ENCODE measurements at places on chromosomes 4 and X. TPM values are rescaled to one million over a fixed set of nuclear protein-coding genes. Genes with fewer than 3 reads are reported as not detected.

DNA sequence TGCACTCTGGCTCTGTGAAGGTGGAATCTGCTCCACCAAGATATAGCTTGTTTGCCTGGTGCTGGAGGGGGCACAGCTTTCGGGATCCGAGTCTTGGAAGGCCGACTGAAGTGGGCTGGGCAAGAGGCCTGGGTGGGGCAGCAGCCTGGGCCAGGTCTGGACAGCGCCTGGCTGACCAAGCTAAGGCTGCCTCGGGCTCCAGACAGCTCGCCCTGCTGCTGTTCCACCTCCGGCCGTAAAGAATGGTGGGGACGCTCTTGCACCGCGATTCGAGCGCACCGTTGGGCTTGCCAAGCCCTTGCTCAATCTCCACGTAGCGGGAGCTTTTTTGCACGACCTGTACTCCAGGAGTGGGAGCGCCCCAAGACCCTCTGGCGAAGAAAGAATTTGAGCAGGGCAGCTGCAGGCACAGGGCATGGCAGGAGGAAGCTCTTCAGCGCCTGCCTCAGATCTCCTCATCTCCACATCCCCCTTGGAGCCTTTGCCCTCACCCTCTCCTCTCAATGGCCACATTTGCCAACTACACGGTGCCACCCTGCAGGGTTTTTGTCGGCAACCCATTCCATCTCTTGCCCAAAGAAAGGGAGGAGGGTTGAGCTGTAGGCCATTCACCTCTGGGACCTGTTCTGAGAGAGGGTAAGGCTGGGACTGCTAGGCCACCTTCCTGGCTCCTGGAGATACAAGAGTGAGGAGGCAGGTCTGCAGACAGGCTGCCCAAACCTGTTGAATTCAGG is 18.9 kb downstream of the CNGA2 start:
- DNase-seq: no peak

The GUCY1A1 gene
- total RNA-seq: not detected

DNA sequence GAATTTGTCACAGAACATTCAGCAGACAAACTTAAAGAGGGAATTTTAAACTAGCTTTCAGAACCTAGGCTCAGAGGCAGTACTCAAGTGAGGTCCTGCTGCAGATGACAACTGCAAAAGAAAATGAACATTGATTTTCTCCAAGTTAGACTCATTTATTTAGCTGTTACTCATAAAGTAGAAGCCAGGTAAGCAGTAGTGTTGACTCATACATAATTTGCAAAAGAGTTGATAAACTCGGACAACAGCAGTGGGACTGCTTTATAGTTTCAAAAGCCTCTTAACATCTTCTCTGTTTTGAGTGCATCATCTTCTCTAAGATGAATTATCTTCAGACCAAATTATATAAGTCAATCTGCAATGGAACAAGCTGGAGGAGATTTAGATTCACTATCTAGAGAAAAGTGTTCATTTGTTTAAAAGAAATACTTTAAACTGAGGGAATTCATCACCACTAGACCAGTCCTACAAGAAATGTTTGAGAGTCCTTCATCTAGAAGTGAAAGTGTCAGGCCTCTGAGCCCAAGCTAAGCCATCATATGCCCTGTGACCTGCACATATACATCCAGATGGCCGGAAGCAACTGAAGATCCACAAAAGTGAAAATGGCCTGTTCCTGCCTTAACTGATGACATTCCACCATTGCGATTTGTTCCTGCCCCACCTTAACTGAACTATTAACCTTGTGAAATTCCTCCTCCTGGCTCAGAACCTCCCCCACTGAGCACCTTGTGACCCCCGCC is 49.5 kb downstream of the COQ2 start:
- DNase-seq: no peak

The FMR1NB gene
- not detected for total RNA-seq

DNA sequence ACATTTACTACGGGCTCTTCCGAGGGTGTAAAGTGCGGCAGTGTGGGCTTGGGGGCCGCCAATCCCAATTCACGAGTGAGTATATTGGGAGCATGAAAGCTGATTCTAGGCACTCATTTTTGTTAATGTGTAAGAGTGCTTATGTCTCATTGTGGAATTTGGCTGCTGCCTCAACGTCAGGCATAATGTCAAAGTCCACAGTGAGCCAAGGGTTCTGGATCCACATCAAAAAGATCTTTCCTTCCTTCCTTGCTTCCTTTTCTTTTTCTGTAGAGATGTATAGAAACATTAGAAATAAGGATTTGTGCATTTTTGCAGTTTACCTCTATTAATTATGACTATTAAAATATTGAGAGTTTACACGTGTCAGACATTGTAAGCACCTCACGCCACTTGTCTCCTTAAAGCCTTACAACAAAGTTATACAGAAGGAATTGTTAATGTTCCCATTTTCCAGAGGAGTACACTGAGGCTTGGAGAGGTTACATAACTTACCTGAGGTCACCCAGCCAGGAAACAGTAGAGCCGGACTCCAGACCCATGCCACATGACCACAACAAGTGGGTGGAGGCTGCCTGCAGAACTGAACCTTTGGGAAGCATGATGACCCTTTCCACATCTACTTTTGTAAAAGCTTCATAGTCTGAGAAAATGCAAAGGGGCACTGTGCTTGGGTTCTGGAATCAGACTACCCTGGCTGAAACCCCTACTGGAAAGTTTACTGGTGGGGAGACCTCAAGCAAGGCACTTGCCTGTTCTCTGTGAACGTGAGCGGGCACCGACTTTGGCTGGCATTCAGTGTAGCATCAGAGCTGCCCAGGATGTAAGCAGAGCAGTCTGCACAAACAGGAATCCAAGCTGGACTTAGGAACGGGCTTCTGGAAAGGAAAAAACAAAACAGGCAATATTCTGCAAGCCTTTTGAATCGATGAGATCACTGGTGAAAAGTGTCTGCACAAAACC is 761 bp downstream of the CLRN2 start:
- DNase-seq: no peak

The HMX1 gene
- not detected for total RNA-seq

- no peak for DNase-seq
These were observed 16.3 kb downstream of the NAT8L start for GRCh38 chr4:2075171-2075986.

The OPHN1 gene
- total RNA-seq: not detected

DNA sequence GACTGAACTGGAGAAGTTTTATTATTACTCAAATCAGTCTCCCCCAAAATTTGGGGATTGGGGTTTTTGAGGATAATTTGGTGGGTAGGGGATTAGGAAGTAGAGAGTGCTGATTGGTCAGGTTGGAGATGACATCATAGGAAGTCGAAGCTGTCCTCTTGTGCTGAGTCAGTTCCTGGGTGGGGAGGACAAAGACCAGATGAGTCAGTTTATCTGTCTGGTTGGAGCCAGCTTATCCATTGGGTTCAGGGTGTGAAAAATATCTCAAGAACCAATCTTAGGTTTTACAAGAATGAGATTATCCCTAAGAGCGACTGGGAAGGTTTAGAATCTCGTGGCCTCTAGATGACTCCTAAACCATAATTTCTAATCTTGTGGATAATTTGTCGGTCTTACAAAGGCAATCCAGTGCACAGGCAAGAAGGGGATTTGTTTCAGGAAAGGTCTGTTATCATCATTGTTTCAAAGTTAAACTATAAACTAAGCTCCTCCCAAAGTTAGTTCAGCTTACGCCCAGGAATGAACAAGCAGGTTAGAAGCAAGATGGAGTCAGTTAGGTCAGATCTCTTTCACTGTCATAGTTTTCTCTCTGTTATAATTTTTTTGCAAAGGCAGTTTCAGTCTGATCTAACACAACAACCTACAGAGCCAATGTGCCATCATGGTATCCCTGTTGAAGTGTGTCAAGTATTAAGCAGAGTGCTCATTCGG is 274.5 kb downstream of the SLC7A11 start:
- no peak for DNase-seq

The CT45A8 gene
- not detected for total RNA-seq

The SLC49A3 gene
- 3.7 TPM for total RNA-seq

- DNase-seq: no peak
These were observed 526.3 kb downstream of the SPRY1 start for GRCh38 chr4:123922847-123923246.

- no peak for DNase-seq
These were observed 75.3 kb upstream of the FTHL17 start for GRCh38 chrX:31147175-31147574.

The SUPT20HL1 gene
- not detected for total RNA-seq

DNA sequence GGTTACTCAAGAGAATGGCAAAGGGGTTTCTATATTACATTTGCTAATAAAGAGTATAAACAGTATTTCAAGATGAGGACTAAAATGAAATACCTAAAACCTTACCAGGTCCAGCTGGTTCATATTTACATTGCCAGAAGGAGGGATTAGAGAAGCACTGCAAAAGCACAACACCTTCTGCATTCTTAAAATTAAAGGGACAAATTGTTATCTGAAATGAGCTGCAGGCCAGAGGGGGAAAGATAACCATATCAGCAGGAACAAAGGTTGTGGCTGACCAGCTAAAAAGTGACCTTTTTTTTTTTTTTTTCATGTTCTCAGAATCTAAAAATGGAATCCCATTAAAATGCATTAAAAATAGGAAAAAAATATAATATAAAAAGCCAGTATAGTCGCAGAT is 39.7 kb downstream of the AFF2 start:
- no peak for DNase-seq

The RHOH gene
- total RNA-seq: 233 TPM

DNA sequence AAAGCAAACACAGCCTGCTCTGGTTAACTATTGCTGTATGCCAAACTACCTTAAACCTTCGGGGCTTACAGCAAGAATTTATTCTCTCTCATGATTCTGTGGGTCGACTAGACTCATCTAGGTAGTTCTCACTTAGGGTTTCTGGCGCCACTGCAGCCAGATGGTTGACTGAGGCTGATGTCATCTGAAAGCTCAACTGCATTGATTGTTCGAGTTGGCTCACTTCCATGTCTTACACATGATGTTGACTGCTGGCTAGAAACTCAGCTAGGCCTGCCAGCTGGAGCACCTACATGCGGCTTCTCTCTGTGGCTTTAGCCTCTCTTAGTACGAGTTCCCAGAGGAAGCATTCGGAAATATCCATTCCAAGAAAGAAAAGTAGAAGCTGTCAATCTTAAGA is 103.2 kb downstream of the SRPX start:
- DNase-seq: no peak

DNA sequence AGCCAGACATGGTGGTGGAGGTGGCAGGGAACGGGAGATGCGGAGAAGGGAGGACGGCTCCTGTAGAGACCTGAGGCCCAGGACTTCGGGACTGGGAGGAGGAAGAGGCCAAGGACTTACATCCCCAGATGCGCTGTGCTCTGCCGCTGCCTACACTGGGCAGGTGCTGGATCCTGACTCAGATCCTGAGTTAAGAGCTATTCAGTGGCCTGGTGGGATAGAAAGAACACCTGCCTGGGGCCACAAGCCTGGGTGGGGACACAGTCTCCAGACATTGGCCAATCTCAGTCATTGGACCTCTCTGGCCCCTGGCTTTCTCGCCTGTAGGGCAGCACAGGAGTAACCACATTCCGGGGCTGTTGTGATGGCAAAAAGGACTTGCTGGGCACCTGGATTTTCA is 10.9 kb upstream of the MSX1 start:
- no peak for DNase-seq

- DNase-seq: peak; percentile 56
These were observed at the start of gene KLHL2 for GRCh38 chr4:165207431-165208220. Gene KLHL2, plus strand, starts transcription at chr4:165207561. Its CDS starts 316 bp downstream, at chr4:165207877.

The ARMCX2 gene
- total RNA-seq: 19.8 TPM

The SPANXB1 gene
- total RNA-seq: not detected

- DNase-seq: no peak
These were observed 541 bp upstream of the FIP1L1 start for GRCh38 chr4:53376900-53377299.

DNA sequence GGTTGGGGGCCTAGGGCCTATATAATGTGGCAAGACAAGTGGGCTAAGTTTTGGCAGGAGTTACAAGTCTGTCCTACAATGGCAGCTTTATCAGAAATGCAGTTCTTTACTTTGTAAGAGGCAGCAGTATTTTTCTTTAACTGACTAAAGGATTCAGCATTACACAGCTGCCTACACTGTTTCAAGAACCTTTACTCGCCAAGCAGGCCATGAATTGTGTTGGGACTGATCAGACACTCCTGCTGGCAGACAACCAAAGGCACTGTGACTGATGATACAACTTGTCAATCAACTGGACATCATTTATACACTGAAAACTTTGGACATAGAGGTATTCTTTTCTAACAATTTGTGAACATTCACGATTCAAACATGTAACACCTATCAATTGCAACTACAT is 4.3 kb downstream of the MORC4 start:
- no peak for DNase-seq

- no peak for DNase-seq
These were observed 564 bp downstream of the FAM149A start for GRCh38 chr4:186104890-186105646.
